ENCODE measurements at places on chromosomes 1 and 21.

GRCh38 chr1:54854381-54855020, 32.5 kb downstream of the DHCR24 start:
- DNase-seq, result no peak

- peak; percentile 51 for DNase-seq
Measured at GRCh38 chr1:75265792-75266191, 131.6 kb downstream of the LHX8 start.

DNA sequence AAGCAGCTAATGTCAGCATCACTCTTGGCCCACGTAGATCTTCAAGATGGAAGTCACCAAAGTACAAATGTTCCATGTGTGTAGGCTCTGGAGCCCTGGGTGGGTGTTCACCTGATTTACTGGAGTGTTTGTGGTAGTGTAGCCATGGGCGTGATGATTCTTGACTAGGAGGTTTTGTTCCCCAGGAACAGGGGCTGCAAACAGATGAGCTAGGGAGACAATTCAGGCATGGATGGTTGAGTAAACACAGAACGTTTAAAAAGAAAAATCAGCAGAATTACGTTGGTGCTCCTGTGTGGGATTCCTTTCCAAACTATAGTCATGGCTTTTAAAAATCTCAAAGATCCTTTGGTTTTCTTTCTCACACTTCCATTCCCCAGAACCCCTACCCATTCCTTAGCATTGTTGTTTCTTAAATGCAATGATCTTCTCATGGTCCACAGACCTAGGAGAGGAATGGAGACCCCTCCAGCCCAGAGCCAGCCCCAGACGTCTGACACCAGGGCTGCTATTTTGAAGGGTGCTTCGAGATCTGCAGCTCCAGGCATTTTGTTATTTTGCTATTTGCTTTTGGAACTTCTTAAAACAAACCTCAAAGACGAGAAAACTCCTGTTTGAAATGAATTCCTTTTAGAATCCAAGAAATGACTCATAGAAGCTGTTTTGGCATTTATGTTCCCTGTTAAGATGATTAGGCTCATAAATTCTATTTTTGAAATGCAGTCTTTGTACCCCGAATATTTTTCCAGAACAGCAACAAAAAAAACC, 115.1 kb downstream of the ETS2 start:
- DNase-seq, result no peak

DNA sequence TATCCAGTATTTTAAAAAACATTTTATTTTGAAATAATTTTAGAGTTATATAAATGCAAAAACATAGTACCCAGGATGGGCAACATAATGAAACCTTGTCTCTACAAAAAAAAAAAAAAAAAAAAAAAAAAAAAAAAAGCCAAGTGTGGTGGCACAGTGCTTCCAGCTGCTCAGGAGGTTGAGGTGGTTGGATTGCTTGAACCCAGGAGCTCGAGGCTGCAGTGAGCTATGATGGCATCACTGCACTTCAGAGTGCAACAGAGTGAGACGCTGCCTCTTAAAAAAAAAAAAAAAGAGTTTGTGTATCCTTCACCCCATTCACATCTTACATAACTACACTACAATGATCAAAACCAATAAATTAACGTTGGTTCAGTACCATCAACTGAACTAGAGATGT, 115.6 kb upstream of the KIF26B start:
- no peak for DNase-seq

- DNase-seq, result no peak
Measured at GRCh38 chr1:163191301-163191700, 11.4 kb downstream of the RGS5 start.

DNA sequence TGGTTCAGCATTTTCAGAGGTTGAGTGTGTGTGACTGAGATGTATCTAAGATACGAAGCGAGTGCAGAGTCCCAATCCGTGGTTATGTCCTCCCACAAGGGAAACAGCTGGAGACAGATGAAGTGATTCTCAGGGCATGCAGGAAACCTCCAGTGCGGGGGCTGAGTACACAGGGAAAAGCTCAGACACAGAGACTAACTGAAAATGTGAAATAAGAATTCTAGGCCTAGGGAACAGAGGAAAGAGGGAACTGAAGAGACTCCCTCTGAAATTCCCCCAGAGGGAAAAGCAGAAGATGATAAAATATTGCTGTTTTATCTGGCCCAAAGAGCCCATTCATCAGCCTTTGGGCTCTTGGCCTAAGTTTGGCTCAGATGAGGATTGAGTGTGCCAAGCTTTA, 116.8 kb downstream of the LRRC53 start:
- no peak for DNase-seq

DNA sequence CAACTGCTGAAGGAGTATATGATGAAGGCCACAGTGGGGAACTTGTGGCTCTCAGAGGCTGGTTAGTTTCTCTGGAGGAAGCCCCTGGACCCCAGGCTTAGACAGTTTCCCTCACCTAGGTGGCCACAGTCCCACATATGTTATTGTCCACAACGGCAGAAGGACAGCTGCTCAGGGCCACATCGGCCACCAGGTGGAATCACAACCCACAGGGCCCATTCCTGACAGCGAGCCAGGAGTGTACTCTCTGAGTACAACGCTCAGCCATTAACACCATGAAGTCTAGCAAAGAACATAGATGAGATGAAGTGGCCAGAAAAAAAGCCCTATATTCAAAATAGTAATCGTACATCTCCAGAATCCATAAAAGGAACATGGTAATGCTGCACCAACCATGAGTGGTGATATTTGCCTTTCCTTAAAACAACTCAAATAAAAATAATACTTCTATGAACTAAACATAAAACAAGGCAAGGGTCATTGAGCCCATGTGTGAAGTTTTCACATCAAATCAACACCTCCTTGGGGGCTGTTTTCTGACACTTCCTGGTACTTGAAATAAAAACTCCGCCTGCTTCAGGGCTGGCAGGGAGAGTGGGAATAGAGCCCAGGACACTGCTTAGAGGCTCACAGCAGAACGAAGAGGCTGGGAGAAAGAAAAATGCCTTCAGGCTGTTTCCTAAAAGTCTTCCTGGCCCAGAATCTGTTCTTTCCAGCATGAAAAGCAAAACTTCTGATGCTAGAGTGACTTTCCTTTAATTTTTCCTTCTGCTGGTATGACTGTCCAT, 383.3 kb downstream of the HHAT start:
- no peak for DNase-seq

DNA sequence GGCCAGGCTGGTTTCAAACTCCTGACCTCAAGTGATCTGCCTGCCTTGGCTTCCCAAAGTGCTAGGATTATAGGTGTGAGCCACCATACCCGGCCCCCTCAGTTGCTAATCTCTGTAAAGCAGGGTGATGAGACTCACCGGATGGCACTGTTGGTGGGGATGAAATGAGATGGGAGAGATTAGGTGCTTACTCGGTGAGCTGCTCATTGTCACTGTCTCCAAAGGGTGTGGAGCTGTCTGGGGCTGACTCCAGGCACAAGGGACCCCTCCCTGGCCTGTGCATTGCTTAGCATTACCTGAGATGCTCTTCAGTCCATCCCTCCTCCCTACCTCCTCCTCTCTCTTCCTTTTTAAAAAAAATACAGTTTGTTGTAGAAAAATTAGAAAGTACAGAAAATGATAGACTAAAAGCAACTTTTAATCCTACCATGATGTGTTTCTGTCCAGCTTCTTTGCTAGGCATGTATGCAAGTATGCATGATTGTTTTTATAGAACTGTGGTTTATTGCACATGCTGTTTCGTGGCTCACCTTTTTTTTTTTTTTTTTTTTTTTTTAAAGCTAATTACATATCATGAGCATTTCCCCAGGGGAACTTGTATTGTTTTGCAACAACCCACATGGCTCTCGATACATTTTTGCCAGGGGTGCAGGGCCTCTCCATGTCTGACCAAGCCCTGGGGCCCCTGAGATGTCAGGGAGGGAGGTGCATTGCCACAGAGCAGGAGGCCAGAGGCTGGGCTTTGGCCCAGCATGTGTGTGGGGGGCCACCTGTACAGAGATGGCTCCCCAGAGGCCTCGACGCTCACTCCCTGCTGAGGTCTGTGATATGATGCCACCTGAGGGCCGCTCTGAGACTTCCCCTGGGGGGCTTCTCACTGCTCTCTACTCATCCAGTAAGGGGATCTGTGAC, 55.4 kb downstream of the ARHGEF10L start:
- DNase-seq, result no peak

DNA sequence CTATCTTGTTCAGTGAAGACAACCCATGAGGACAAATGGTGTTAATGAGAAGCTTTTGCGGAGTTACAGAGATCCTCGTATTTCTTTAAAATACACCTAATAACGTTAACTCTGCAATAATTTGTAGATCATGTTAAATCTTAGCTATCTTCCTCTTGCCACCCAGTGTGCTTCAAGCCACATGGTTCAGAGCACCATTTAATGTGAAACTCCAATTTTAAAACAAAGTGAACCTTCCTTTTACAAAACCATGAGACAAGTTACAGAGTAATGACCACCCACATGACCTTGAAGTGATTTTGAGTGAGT, 1.7 kb upstream of the KCNE2 start:
- no peak for DNase-seq

- peak; percentile 64 for DNase-seq
Measured at GRCh38 chr1:56584910-56585528, 5.7 kb upstream of the PLPP3 start.

GRCh38 chr1:160103658-160104408, 5.4 kb upstream of the IGSF8 start:
- DNase-seq, result no peak

GRCh38 chr1:117020526-117021156, 19.1 kb downstream of the CD101 start:
- no peak for DNase-seq

- no peak for DNase-seq
Measured at GRCh38 chr1:147611021-147611426, 59.3 kb downstream of the ACP6 start.

DNA sequence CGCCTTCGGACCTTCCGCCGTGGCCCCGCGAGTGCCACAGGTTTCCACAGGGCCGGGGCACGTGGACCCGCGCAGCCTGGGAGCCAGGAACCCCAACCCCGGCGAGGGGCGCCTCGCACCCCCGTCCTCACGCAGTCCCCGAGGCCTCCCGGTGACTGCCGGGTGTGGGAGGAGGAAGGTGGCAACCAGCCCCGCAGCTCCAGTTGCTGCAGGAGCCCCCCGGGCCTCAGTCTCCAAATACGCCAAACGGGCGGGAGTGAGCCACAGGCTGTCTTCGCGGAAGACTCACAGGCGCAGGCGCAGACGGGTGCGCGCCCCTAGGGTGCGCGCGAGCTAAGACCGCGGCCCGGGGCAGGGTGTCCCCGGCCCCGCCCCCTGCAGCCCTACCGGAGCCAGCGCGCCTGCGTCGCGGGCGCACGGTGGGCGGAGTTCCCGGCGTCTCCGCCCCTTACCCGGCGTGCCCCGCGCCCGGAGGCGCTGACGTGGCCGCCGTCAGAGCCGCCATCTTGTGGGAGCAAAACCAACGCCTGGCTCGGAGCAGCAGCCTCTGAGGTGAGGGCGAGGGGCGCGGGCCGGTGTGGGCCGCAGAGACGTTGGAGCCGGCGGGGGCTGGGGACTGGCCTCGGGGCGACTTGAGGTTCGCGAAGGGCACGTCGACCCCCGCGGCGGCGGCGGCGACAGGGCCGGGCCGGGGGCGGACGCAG, at the start of gene ARF1:
Gene ARF1 (plus strand): TSS at position 495 of the 704 bp plus-strand sequence. CDS start 14,407 bp downstream, outside the sequence.
- DNase-seq, result peak; percentile 94

- no peak for DNase-seq
Measured at GRCh38 chr21:20276954-20277353, 721.3 kb upstream of the NCAM2 start.

GRCh38 chr1:2049225-2049717, 940 bp upstream of the PRKCZ start:
- peak; percentile 75 for DNase-seq

GRCh38 chr1:87325982-87326738, 2.5 kb upstream of the LMO4 start:
- DNase-seq, result peak; percentile 72

DNA sequence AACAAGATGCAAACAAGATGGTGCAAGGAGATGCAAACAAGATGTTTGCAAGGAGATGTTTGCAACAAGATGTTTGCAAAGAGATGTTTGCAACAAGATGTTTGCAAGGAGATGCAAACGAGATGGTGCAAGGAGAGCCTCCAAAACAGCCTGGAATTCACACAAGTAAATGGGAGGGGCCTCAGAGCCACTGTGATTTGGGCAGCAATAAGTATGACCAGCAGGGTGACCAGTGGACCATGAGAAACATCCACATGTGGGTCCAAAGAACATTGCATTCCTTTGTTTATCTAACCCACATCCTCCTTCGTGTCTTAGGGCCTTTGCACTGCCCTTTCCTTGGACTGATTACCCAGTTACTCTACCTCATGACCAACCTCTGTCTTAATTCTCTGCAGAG, 162.9 kb downstream of the PLPP3 start:
- DNase-seq, result peak; percentile 62

All from kidney tubule cell (primary cell).